ENCODE measurements at places on chromosomes 7 and 10. TPM values are rescaled to one million over a fixed set of nuclear protein-coding genes. Genes with fewer than 3 reads are reported as not detected.

The ZNF282 gene
- 31.5 TPM for total RNA-seq

The IDI2 gene
- not detected for total RNA-seq

The GIMAP1 gene
- 0.03 TPM for total RNA-seq

The CYP2C18 gene
- total RNA-seq = not detected

All from smooth muscle cell of the pulmonary artery (primary cell).